ENCODE measurements at places on chromosomes 7 and 10. TPM values are rescaled to one million over a fixed set of nuclear protein-coding genes. Genes with fewer than 3 reads are reported as not detected.

Gene SPDYE9
- total RNA-seq: not detected

Gene SAMD9L
- total RNA-seq: 6.9 TPM

Gene PIP
- not detected for total RNA-seq

Gene ACSM6
- total RNA-seq: not detected

Gene FXYD4
- total RNA-seq: not detected

Gene PRRT4
- 0.46 TPM for total RNA-seq

Gene VAX1
- not detected for total RNA-seq

Gene KIFBP
- 43.2 TPM for total RNA-seq

Gene AKR1C8
- not detected for total RNA-seq

Gene ENTPD1
- 5.2 TPM for total RNA-seq

Gene VENTX
- total RNA-seq: not detected

Gene OR2A1
- not detected for total RNA-seq

Gene NME8
- total RNA-seq: not detected

Gene NRAP
- not detected for total RNA-seq

Gene UTF1
- not detected for total RNA-seq

Measured in chondrocyte (in vitro differentiated cells).